Activated CD4-positive, alpha-beta T cell treated with anti-CD3 and anti-CD28 coated beads for 24 hours (primary cell): ENCODE measurements at places on chromosomes 2 and 18.
A peak's percentile ranks its signal among the peaks of the same experiment; 100 is the strongest.

DNA sequence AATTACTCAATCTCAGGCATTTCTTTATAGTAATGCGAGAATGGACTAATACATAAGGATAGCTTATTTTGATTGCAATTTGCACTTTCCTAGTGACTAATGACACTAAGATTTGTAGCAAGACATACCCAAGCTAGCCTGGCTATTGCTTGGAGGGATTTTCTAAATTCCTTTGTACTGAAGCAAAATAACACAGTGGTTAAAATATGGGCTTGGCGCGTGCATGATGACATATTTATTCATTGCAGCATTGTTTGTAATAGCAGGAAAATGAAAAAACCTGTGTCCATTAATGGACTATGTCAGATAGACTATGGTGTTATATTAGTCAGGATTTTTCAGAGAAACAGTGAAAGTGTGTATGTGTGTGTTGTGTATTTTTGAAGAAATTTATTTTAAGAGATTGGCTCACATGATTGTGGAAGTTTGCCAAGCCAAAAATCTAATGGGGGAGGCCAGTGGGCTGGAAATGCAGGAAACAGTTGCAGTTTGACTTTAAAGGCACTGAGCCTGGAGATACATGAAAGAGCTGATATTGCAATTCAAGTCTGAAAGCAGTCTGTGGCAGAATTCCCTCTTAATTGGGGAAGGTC is 16.7 kb upstream of the LAPTM4A start:
- DNase-seq = no peak

DNA sequence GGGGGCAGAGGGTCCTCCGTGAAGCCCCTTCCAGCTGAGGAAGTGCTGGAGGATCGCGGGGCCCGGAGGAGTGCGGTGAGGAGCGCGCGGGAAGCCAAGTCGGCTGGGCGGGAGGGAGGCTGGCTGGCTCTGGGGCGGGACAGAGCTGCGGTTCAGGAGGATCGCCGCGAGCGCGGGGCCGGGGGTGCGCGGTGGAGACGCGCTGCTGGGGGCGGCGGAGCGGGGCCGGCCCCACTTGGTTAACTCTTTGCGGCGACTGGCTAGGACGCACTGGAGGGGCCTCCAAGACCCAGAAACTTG is 464 bp downstream of the CYBRD1 start:
- peak; percentile 6 for DNase-seq

GRCh38 chr2:144027593-144027992 is 492.3 kb downstream of the ZEB2 start:
- no peak for DNase-seq

- no peak for DNase-seq
Measured at GRCh38 chr18:56204052-56204451, 434.3 kb downstream of the TXNL1 start.

DNA sequence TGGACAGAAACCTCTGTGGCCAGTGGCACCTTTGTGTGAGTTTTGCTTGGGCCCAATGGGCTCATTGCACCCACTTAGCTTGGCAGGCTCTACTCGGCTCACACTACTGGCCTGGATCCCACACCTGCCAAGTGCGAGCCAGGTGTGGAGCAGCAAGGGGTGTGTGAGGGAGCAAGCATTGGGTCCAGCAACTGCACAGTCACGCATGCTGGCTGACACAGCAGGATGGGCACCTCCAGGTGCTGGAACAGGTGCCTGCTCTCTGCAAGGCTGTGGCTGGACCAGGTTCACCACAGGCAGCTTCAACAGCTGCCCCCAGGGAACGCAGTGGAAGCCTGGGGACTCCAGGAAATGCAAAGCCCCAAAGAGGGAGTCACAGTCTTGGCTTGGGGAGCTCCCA is 94.2 kb downstream of the DOK6 start:
- no peak for DNase-seq

- DNase-seq = no peak
Measured at GRCh38 chr2:120972286-120972685, 236.6 kb downstream of the GLI2 start.

DNA sequence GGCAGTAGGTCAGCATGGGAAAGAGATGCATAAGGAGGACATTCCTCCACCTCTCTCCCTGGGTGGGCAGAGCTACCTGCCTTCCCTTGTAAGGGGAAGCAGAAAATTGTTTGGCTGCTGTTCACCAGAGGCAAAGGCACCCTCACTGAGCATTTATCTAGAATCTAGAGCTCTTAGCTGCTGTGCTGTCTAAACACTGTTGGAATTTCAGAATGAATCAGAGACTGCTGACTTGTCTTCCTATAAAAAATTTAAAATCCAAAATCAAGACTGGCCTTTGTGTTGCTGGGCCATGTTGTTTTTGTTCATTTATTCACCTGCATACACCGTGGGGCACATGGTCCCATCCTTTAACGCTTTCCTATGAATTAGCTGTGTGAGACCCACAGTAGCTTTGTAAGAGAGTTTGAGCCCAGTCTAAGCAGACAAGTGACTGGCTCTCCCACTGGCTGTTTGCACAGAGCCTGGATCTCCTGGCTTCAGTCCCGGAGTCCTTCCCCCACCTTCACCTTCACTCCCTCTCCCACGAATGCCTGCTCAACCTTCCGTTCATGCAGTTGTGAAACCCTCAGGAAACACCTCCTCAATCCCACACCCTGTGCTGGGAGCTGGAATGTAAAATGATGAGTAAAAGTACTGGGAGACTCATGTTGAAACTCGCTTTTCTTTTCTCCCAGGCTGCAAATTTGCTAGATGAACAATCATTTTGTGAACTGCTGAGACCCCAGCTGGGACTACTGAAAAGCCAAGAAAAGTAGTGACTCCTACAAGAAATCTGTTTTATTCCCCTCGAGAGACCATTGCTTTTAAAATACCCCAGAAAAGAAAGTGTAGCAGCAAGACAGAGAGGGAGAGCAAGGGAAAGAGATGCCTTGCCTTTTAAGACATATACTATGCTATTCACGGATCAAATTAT is 76.2 kb downstream of the FAM168B start:
- no peak for DNase-seq

DNA sequence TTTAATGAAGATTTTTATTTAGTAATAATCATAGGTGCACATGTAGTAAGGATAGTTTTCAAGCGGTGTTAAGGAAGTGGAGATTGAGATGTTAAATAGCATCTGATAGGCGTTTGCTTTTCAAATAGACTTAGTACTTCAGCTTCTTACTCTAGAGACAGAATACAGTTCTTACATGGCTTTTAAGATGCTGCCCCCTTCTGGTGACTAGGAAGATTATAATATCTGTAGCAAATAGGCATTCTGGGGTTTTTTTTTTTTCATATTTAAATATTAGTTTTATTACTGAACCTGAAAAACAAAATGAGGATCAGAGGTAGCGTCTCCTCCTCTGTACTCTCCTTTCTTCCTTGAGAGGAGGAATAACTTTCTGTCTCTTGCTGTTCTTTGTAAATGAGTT is 100.2 kb downstream of the AGAP1 start:
- no peak for DNase-seq

DNA sequence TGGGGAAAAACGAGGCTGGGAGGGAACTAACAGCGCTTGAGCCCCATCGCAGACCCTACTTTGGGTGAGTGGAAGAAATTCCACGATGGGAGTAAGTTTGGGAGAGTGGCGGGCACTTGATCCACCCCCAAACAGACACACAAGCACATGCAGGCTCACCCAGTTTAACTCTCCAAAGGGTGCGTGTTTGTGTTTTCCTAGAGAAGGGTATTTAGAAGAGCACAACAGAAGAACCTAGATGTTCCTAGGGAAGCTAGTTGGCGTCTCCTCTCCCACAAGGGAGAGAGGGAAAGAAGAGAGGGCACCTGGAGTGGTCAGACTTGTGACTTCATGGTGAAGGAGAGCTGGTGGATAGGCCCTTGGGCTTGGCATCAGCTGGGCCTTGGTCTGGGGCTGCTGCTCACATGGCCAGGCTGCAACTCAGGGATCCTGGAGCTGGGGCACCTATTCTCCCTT is 3.2 kb downstream of the GATA6 start:
- no peak for DNase-seq

- no peak for DNase-seq
Measured at GRCh38 chr2:193373120-193373519, 1178.4 kb upstream of the TMEFF2 start.

- DNase-seq = no peak
Measured at GRCh38 chr18:78781601-78781960, 198.0 kb upstream of the SALL3 start.

GRCh38 chr2:82690757-82691411 is 1768.2 kb downstream of the SUCLG1 start:
- DNase-seq = no peak

DNA sequence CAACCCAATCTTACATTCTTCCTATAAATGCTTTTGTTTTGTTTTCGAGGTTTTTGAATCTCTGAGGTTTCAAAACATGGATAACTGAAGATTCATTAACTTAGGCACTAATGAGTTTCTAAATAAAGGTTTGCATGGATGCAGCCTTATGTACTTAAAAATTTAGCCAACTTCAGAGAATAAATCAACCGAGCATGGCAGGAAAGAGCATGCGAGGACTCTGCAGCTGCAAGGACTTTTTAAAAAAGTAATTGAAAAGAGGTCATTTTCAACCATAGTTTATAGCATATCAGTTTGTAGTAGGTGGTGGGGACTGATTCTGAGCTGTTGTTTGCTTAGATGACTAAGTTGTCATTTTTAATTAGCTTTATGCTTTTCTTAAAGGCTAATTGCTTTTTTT is 567.0 kb upstream of the ZEB2 start:
- DNase-seq = no peak

- DNase-seq = no peak
Measured at GRCh38 chr2:86140969-86141392, 34.9 kb downstream of the PTCD3 start.

GRCh38 chr18:42778024-42778423 is 337.5 kb downstream of the RIT2 start:
- DNase-seq = no peak

DNA sequence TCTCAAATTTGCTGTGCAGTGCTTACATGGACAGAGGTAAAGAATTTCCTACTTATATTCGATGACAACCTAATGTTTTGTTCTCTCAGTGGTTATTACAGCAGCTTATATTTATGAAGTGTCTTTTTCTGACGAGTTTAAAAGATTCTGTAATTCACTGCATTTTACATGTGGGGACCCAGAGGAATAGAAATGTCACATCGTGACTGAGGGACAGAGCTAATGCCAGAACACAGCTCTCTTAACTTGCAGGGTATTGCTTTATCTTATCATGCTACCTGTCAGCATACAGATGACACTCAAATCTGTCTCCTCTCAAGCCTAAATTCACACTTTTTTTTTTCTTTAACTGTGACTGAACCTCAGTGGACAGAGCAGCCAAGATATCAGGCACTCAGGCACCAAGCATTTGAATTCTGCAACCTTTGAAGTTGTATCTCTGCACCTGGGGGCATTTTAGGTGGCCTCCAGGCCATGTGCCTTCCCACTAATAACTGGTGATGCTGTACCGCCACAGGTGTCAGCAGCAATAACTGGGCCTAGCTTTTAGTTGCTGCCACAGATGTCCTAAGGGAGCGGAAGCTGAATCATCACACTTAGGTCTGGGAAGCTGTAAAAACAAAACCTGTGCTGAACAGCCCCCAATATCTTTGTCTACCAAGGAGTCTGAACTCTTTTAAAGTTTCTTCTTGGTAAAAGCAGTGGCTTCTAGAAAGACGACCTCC is 315.8 kb upstream of the NRP2 start:
- DNase-seq = no peak

GRCh38 chr2:223760838-223761502 is 76.4 kb downstream of the AP1S3 start:
- DNase-seq = no peak

GRCh38 chr2:166593403-166593802 is 99.4 kb upstream of the SCN7A start:
- no peak for DNase-seq

DNA sequence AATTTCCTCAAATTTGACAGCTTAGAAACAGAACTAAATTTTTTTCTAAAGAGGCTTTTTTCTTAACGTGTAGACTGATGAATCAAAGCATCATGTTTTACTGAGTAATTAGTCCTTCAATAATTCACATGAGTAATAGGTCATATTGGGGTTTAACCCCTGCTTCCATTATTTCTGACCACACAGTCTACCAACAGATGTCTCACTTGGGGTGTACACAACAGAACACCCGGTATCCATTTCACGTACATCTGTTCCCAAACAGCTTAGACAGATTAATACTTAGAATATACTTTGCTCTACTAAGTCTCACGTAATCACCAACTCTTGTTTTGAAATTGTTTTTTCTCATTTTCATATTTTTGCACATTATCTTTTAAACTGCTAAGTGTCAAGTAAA is 14.8 kb downstream of the CERKL start:
- no peak for DNase-seq

DNA sequence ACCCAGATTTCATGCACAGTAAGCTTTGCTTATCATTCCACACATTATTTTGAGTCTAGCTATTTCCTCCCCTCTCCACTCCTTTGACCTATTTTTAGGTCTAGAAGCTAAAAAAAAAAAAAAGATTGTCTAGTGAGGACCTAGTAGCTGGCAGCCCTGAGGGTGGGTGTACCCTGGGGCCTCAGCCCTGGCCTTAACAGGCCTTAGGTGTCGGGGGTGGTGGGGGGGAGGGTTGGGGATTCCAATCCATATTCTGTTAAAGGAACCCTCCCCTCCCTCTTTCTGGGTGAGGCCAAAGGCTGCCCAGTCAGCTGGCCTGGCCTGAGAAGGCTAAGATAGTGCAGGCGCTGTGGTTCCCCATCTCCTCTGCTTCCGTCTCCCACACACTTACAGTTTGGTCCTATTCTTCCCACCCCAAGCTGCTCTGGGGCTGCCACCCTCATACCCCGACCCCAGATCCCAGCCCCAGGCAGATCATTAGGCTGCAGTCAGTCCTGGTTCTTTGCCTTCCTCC is 65.5 kb upstream of the HK2 start:
- DNase-seq = no peak

DNA sequence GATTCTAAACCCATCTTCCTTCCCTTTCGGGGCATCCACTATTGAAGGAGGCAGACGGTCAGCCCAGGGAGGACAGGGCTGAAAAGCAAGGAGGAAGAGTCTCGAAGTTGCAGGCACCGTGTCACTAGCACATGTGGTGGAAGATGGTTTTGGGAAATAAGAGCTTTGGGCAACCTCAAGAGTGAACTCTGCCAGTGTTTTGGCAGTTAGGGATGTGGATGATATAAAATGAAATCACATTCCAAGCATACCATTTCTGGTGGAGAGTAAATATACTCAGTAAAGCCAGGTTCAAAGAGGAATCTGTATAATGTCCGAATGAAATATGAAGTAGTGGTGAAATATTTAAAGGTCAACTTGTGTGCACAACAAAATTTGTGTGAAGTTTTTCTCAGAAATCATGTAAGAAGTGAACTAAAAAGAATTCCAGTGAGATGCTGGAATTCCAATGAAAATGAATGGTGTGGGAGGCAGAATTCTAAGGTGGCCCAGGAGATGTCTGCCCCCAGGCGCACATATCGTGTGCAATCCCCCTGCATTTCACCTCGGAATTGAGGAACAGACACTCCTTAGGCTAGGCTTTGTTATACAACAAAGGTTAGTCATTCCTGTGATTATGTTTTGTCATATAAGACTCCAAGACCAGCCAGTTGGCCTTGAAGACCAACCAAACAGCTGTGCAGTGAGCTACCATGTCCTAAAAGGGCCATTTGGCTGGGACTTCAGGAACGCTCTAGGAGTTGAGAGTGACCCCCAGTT is 147.1 kb downstream of the SH3BP4 start:
- DNase-seq = no peak

- DNase-seq = peak; percentile 25
Measured at GRCh38 chr2:156333274-156333950, 891 bp upstream of the NR4A2 start.

- DNase-seq = no peak
Measured at GRCh38 chr2:219272995-219273394, 6.2 kb upstream of the DNAJB2 start.
